ENCODE measurements at places on chromosomes 13 and 19.

DNA sequence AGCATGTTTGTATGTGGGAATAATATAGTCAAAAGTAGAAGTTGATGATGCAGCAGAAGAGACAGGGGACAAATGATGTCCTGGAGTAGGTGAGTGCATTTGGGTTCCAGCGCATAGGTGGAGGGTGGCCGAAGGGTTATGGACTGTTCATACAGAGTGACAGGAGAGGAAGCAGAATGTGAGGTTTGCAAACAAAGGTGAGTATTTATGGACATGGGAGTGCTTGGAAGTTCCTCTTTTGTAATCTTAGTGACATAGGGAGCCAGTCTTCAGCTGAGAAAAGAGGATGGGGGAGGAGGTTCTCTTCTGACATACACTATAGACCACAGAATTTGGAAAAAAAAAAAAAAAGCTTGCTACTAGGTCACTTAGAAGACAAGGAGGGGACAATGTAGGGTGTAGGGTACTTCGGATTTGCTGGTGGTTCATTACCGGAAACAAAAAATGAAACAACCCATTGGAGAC lies 331.6 kb downstream of the DLEU7 start:
- no peak for DNase-seq

DNA sequence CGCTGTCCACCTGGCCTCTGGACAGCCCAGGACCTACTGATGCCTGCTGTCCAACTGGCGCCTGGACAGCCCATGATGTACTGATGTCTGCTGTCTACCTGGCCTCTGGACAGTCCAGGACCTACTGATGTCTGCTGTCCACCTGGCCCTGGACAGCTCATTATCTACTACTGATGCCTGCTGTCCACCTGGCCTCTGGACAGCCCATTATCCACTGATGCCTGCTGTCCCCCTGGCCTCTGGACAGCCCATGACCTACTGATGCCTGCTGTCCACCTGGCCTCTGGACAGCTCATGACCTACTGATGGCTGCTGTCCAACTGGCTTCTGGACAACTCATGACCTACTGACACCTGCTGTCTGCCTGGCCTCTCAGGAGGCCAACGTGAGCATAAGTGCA lies 208.1 kb downstream of the TEX29 start:
- DNase-seq = no peak

GRCh38 chr19:11507370-11508078 lies 1.9 kb upstream of the ZNF653 start:
- no peak for DNase-seq

GRCh38 chr13:67934617-67935330 lies 704.6 kb upstream of the PCDH9 start:
- no peak for DNase-seq

Data from activated CD4-positive, alpha-beta T cell treated with anti-CD3 and anti-CD28 coated beads for 24 hours (primary cell).